ENCODE measurements at places on chromosomes 5 and 9. TPM values are rescaled to one million over a fixed set of nuclear protein-coding genes. Genes with fewer than 3 reads are reported as not detected.

- no peak for DNase-seq
These were observed 518.3 kb upstream of the ITGA1 start for GRCh38 chr5:52269401-52269800.

- DNase-seq, result peak; percentile 92
These were observed 22.1 kb downstream of the PTCH1 start for GRCh38 chr9:95494416-95495371.

Gene LCN15
- not detected for total RNA-seq

DNA sequence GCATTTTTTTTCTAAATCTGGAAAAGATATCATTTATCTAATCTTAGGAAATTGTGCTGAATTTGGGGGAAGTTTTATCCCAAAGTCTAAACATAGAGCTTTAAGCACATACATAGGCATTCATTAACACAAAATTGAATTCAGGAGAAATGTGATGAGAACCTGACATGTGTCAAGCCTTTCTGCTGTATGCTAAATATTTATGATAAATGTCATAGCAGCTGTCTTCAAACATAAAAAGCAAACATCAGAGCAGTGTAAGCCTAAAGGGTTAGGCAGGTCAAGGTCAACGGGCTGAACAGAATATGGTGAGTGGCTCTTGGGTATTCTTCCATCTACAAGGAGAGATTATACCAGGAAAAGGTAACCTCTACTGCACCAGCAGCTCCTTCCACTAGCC, 737.2 kb upstream of the ZNF608 start:
- no peak for DNase-seq

Gene PCDHA12
- 8.2 TPM for total RNA-seq

Gene FREM1
- total RNA-seq, result 0.37 TPM

Gene DND1
- total RNA-seq, result not detected

Gene SH2D3C
- 4.6 TPM for total RNA-seq

- DNase-seq, result no peak
These were observed 208.9 kb upstream of the SLC30A5 start for GRCh38 chr5:68884883-68885282.

Gene UGT3A1
- not detected for total RNA-seq

Gene PCDHB2
- total RNA-seq, result 17.6 TPM

DNA sequence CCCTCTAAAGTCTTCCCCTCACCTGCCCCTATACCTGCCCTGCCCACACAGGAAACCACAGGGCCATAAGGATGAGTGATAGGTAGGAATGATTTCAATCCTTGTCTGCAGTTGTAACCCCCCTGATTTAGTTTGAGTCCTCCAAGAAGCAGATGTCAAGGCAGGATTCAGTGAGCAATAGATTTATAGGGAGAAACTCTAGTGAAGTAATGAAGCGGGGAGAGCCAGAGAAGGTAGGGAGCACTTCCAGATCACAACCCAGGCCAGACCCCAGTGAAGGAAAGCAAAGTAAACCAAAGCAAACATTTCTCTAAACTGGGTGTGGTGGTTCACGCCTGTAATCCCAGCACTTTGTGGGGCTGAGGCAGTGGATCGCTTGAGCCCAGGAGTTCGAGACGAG, 22.4 kb downstream of the ENC1 start:
- DNase-seq, result no peak

Gene TBCA
- total RNA-seq, result 493 TPM

DNA sequence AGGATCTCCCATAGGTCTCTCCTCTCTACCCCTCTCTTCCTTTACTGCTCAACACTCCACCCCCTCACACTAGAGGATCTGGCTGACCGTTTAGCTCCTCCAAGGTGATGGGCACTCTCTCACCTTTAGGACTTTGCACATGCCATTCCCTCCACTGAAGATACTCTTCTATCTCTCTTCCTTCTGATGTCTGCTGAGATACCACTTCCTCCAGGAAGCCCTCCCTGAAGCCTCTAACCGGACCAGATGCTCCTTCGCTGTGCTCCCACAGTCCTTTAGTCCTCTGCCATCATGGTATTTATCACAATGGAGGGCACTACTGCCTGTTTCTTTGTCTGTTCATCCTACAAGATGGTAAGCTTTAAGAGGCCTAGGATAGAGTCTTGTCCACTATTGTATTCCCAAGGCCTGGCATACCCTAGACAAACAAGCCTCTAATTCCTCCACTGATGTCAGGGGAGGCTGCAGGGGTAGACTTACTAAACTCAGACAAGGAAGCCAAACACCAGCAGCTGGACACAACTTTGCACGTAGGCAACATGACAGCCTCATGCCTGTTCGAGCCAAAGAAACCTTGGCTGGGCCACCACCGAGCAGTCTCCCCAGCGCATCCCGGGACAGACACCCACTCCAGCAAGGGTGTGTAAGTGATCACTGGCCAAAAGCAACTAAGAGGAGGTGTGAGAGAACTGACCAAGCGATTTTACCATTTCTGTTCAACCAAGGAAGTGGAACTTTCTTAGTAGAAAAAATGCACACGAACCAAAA, 20.2 kb downstream of the ORM2 start:
- DNase-seq, result no peak

- DNase-seq, result no peak
These were observed 9.3 kb upstream of the FGD3 start for GRCh38 chr9:92938025-92938424.

- DNase-seq, result no peak
These were observed 17.3 kb downstream of the TRUB2 start for GRCh38 chr9:128304971-128305288.

DNA sequence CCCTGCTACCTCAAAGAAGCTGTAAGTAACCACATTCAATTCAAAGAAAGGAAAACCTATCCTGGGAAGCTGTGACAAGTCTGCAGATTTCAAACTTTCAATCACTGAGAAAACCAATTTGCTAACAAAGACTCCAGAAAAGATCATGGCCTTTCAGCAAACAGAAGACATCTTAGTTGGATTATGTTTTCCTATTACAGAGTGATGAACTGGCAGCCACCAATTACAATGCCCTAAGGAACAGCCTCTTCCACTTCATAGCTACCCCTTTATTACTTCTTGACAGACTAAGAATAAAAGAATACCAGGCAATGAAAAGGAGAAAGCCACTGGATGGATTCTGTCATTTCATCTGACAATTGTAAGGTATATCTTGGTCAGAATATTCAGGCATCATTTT, 128.2 kb upstream of the RASEF start:
- DNase-seq, result no peak

- DNase-seq, result no peak
These were observed 66.5 kb downstream of the SEMA5A start for GRCh38 chr5:9479361-9479760.

DNA sequence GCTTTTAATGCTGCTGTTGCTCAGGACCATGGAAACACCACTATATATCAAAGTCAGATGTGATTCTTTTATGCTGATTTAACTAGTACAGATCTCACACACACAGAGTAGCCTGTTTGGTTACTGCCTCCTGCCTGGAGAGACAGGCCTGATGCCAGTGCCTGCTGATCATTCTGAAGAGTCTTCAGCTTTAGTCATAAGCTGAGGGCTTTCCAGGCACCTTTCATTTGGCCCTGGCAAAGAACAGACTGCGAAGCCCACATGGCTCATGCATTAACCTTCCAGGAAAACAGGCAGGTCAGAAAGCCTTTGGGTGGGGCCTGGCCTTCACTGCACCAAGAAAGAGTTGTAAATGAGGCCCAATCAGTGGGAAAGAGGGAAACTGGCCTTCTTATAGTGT, 144.7 kb downstream of the SAXO1 start:
- DNase-seq, result peak; percentile 9

DNA sequence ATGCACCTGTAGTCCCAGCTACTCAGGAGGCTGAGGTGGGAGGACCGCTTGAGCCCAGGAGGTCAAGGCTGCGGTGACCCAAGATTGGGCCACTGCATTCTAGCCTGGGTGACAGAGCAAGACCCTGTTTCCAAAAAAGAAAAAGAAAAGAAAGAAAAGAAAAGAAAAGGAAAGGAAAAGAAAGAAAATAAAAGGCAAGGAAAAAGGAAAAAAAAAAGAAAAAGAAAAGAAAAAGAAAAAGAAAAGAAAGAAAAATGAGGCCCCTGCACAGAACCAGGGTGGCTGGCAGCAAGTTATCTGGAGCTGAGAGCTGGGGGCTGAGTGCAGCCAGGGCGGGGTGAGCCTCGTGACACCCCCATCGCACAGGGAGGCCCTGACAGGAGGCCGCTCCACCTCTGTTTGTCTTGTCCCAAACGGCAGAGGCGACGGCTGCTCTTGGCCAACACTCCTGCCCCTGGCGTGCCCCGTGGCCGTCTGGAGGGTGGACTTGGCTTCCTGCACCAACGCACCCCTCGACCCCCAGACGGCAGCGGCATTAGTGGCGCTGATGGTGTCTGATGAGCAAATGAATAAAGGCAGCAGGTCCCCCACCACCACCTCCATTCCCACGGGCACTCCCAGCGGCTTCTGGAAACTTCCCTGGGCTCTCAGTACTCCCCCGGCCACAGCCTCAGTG, 16.7 kb downstream of the EXD3 start:
- DNase-seq, result no peak

GRCh38 chr5:180860273-180860886, 696 bp downstream of the ZFP62 start:
- DNase-seq, result peak; percentile 60

DNA sequence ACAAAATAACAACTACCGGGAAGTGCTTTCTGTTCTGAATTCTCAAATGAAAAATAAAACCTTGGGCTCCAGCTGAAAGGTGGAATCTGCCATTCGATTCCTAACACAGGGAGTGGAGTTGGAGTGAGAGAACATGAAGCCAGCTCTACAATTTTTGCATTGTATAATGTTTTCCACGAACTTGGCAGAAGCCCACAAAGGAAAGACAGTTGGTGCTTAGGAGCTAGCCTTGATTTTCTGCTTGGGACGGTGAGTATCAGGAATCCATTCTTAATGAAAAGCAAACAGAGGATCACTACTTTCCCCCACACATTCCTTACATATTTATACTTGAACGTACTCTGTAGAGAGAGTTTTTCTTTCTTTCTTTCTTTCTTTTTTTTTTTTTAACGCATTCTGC, 74.2 kb upstream of the FBXL7 start:
- no peak for DNase-seq

Gene GRHPR
- total RNA-seq, result 181 TPM

DNA sequence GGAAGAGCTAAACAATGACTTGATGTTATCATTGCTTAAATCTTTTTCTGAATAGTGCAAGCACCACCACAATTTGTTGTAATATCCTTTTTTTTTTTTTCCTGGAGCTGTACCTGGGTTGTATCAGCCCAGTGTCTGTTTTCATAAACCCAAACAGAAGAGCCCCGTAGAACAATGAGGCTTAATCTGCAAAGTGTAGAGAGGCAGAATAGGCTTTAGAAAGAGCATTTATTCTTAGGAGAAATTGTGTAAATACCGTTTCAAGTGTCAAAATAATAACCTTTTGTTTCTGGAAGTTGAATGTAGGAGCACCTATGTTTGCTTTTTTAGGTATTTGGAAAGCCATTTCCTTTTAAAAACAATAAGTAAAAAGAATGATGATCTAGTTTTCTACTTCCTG, 26.4 kb downstream of the RGS7BP start:
- no peak for DNase-seq
